ENCODE measurements at places on chromosomes 7 and 10.

DNA sequence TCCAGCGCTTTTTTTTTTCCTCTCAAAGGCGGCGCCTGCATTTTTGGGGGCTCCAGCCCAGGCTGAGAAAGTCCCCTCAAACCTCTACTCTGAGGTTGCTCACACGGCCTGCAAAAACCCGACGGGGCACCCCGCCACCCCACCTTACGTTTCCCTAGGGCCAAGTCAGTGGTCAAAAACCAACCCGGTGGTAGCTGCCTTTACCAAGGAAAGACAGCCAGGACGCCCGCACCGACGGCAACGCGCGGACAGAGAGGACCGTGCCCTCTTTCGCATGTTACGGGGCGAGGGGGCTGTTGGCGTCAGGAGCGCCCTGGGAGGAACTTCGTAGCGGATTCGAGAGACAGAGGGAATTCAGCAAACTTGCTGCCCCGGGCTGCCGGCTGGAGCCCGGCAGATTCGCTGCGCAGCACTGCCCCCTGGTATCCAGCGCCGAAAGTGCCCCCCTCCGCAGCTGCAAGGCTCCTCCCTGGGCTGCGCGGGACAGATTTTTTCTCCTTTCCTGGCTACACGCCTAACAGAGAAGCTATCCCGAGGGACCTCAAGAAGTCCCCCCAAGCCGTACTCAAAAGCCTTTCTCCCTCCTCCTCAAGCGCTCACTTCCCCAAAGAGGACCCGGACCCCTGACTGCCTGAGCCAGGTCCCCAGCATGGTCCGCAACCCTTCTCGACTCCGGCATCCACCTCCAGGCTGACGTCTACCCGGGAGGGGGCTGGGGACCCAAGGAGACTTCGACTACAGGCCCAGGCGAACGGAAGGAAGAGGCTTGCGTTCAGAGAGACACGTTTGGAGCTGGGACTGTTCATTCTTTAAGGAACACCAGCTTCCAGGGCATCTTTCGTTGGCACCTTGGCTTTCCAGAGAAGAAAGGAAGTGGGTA is 27.7 kb upstream of the VAX1 start:
- peak; percentile 30 for DNase-seq

- no peak for DNase-seq
These were observed 180.2 kb downstream of the CELF2 start for GRCh38 chr10:11197878-11198277.

- DNase-seq = no peak
These were observed 33.0 kb downstream of the PSAP start for GRCh38 chr10:71817831-71818655.

- no peak for DNase-seq
These were observed 13.0 kb downstream of the ANTXRL start for GRCh38 chr10:46299536-46300369.

- peak; percentile 44 for DNase-seq
These were observed 14.0 kb upstream of the PTTG1IP2 start for GRCh38 chr7:90455163-90456030.

DNA sequence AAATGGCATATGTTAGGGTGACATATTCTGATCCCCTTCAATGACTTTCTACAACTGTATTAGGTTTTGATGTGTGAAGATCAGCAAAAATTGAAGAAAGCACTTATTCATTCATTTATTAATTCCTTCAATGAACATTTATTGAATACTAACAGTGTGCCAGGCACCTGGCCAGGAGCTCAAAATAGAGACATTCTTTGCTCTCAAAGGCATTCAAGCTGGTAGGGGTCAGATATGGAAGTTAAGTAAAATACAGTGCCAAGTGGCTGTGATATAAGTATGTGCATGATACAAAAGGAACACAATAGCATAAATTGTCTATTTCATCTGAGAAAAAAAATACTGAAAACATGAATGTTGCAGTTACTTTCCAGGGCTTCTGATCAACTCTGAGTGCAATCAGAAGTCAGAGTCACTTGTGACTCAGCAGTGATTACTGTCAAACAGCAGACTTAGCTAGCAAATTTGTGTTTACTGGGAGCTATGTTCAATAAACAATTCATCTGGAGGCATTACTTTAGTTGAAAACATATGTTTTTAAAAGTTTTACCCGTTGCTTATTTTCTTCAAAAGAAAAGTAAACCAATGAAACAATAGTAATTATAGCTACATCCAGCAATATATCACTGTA is 60.4 kb upstream of the CACNB2 start:
- DNase-seq = no peak

DNA sequence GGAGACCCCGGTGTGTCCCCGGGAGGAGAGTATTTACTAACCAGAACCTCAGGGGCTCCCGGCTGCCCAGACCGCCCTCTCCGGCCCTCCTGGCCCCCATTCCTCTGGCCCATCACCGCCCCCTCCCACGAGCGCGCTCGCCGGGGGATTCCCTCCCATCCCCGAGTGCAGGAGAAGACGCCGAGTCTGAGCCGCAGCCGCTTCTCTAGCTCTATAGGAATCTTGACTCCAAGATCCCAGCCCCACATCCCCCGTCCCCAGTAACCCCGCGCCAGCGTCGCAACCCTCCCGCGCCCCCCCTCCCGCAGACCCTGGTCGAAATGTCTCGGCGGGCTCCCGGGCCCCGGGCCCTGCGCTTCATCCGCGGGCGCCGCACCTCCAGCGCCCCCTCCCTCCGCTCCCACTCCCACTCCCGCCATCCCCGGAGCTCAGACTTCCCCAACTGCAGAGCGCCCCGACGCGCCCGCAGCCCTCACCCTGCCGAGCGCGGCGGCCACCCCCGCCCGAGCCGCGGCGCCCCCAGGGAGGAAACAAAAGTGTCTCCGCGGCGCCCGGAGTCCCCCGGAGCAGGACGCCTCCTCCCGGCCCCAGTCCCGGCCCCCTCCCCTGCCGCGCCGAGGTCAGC is 541 bp downstream of the ELMO1 start:
- DNase-seq = no peak

DNA sequence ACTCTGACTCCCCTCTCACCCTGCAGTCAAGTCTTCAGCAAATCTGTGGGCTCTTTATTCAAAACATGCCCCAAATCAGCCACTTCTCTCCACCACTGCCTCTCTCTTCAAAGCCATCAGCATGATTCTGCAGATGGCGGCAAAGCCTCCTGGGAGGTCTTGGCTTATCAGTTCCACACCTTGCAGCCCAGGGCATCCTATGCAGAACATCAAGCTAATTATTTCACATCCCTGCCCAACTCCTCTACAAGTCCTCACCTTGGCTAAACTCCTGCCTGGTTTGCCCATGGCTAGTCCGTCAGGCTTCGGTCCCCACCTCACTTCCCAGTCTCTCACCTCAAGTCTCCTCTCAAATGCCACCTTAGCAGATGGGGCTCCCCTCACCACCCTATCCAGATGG is 70.2 kb downstream of the PIP4K2A start:
- DNase-seq = no peak

GRCh38 chr10:47252093-47252780 is 47.8 kb upstream of the GDF10 start:
- DNase-seq = no peak
